Stimulated activated CD8-positive, alpha-beta memory T cell treated with anti-CD3 and anti-CD28 coated beads, Interleukin-12 subunit alpha, Interleukin-12 subunit beta, amount 100 ng/mL, for 1 hour (primary cell): ENCODE measurements at places on chromosomes 5 and 9.

DNA sequence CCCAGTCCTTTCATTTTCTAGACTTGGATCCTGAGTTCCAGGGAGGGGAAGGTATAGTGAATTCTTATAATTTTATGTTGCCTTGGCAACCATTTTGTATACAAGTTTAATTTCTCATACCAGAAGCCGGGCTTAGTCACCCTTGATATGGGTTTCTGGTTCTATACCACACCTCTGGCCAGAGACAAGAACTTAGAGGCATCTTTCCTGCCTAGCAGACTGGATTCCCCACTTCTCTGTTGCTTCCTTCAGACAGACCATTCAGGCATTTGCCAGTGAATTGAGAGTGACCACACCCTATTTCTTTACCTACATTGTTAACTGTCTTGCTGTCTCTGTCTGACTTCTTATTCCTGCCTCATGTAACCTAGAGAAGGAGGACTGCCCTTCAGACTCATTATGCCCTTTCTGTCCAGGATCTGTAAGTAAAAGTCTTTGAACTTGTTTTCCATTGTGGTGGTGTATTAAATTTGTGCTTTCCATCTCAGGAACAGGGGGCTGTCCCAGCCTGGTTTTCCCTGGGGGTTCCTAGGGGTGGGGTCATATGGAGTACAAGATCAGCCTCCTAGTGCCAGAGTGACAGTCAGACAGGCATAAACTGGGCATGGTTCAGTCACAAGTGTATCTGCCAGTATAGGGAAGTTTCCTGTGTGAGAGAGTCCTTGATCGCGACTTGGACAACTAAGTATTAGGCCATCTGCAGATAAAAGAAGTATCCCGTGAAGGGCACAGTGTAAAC lies 27.4 kb downstream of the TNFSF8 start:
- no peak for DNase-seq

GRCh38 chr5:98836175-98836574 lies 62.7 kb downstream of the RGMB start:
- DNase-seq = no peak

GRCh38 chr9:112819635-112820496 lies 69.3 kb downstream of the SNX30 start:
- DNase-seq = no peak

DNA sequence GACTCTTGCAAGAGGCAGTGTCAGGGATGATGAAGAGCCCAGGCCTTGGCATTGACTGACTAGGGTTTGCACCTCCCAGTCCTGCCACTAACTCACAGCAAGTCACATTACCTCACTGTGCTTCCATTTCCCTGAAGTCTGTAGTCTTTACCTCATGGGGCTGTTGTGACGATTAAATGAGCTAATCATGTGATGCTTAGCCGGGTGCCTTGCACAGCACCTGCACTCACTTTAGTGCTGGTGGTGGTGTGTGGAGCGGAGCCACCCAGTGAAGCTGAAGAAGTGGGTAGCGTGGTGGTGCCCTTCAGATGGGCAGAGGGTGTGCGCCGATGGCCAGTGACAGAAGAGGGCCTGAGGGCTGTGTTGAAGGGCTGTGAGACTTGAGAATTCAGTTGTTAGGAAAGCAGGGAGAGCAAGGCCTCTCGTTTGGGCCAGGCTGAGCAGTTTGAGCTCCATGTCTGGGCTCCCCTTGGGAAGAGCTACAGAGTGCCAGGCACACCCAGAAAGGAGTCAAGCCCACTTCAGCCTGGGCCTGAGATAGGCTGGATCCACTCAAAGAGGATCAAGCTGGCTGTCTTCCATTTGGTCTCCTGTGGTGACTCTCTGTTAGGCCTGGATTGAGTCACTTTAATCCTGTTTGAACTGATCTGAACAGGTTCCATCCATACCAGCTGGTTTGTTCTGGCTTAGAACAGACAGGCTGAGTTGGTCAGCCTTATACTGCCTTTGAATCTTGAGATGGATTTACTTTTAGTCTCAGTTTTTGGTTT lies 42.5 kb downstream of the RALGPS1 start:
- no peak for DNase-seq

DNA sequence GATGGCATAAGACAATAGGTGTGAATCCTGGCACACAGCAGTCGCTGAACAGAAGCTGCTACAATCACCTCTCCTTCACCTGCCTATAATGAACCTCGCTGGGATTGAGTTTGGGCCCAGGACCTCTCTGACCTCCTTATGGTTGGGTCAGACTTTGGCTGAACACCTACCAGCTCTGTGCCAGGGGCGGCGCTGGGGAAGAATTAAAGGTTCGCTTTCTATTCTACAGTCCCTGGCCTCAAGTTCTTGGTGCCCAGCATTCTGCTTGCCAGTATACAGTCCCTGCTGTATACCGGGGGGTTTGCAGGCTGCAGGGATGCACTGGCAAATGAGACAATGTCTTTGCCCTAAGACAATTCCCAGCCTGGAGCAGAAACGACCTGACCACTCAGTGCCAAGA lies 895 bp upstream of the STRBP start:
- DNase-seq = no peak

- DNase-seq = no peak
Observed at GRCh38 chr5:178213748-178214151, 9.4 kb downstream of the HNRNPAB start.

DNA sequence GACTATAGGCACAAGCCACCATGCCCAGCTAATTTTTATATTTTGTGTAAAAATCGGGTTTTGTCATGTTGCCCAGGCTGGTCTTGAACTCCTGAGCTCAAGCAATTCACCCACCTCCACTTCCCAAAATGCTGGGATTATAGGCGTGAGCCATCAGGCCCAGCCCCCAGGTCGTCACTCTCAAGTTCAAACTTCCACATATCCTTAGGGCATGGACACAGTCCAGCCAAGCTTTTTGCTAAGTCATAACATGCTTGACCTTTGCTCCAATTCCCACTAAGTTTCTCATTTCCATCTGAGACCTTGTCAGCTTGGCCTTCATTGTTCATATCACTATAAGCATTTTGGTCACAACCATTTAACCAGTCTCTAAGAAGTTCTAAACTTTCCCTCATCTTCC lies 43.9 kb upstream of the ARAP3 start:
- DNase-seq = no peak

GRCh38 chr5:75558981-75559632 lies 47.4 kb downstream of the POLK start:
- no peak for DNase-seq

DNA sequence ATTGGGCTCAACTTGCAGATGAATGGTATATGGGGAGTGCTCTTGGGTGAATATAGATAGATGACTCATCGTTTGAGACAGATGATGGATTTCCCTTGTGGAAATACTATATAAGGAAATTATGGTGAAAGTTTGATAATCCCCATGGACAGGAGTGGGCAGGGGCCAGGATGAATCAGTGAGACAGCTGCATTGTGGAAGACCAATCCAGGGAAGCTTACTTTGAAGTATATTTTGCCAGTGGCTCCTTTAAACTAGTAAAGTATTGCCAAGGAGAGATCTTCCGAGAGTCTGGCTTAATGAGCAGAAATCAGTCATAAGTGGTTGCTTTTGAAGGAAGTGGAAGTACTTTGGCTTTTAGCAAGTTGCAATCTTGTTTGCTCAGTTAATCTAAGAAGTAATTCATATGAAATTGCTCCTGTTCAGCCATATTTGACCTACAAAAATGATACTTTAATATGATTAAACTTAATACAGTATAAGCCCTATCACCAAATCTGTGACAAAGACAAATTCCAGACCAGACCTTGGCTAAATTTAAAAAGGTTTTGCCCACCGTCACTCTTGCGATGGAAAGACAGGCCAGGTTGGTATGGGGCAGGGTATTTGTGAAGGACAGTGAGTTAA lies 9.3 kb upstream of the TNC start:
- DNase-seq = no peak

- DNase-seq = no peak
Observed at GRCh38 chr9:130624154-130624553, 40.2 kb upstream of the PRDM12 start.

DNA sequence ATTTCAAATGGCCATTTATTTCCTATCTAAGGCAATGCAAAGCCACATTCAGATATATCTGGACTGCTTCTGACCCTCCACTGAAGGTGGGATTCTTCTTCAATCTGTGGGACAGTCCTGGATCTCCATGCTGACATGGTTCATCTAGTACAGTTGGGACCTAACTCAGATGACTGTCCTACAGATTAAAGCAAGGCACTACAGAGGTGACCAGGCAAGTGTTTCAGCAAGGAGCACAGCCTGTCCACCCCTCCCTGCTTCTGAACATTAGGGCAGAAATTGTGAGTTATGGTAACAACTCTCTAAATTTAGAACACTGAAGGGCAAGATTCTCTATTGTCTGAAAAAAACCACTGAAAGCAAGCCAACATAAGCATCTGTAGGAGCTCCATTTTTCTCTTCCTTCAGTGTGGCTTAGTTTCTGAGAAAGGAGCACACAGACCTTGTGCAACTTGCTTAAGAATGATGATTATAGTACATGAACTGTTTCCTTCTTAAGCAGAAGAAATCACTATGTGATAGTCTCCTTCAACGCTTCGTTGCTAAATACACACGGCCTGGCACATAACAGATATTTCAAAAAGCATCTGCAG lies 62.9 kb upstream of the BARX1 start:
- DNase-seq = no peak
